Glomerular endothelial cell (primary cell): ENCODE measurements at places on chromosomes 1 and 21.

GRCh38 chr21:34215911-34216717 lies 142.7 kb downstream of the MRPS6 start:
- DNase-seq = no peak

GRCh38 chr1:82919837-82920236 lies 1079.1 kb downstream of the TTLL7 start:
- peak; percentile 61 for DNase-seq

DNA sequence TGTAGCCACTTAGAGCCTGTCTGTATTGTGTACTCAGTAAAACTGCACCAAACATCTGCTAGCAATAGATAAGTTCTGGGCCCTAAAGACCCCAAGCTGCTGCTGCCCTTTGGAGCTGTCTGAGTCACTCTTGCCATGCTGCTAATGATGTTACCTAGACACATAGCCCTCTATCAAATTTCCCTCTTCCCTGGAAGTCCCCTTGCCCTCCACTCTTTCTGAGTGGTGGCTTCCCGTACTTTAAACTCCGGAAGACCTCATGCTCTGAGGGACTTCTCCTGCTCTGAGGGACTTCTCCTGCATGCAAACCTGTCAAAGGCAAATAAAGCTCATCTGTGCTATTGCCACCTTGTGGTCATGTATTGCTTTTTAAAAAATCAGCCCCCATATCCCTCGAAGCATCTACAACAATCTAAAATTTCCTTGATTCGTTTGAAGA lies 34.0 kb downstream of the FH start:
- no peak for DNase-seq

DNA sequence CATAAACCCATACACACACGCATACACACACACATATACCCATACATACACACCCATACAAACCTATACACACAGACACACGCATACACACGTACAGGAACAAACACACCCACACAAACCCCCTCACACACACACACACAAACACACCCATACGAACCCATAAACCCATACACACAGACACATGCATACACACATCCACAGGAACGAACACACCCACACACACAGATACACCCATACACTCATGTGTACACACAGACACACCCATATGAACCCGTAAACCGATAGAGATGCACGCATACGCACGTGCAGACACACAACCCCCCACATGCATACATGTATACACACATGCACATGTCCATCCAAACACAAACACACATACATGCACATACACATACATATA lies 9.5 kb downstream of the WNT9A start:
- no peak for DNase-seq

DNA sequence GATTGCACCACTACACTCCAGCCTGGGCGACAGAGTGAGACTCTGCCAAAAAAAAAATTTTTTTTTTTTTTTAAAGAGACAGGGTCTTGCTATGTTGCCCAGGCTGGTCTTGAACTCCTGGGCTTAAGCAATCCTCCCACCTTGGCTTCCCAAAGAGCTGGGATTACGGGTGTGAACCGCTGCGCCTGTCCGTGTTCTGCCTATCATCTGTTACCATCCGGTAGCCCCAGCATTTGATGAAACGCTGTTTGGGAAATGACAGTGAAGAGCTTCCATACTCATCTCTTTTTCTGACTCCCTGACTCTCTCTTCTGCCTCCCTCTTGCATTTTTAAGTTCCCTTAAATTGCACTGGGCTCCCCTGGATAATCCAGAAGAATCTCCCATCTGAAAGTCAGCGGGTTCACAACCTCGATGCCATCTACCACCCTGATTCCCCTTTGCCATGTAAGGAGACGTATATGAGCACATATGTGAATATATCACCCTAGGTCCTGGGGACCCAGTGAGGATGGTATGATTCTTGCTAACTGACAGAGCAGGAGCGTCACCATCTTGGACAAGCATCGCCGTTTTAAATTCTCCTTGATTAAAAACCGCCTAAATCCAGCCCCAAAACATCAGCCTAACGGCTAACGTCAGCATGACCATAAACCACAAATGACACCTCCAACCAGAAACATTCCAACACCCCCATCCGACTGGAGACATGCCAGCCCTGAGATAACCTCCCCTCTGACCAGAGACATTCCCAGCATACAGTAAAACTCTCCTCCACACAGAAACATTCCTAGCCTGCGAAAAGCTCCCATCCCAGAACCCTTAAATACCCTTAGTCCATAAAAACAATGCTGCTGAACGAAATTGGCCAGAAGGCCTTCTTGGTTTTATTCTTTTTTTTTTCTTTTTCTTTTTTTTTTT lies 12.4 kb downstream of the TNFRSF8 start:
- no peak for DNase-seq

GRCh38 chr1:212699104-212699624 lies 476 bp downstream of the BATF3 start:
- DNase-seq = no peak

GRCh38 chr1:8396083-8396785 lies 78.3 kb downstream of the SLC45A1 start:
- no peak for DNase-seq

DNA sequence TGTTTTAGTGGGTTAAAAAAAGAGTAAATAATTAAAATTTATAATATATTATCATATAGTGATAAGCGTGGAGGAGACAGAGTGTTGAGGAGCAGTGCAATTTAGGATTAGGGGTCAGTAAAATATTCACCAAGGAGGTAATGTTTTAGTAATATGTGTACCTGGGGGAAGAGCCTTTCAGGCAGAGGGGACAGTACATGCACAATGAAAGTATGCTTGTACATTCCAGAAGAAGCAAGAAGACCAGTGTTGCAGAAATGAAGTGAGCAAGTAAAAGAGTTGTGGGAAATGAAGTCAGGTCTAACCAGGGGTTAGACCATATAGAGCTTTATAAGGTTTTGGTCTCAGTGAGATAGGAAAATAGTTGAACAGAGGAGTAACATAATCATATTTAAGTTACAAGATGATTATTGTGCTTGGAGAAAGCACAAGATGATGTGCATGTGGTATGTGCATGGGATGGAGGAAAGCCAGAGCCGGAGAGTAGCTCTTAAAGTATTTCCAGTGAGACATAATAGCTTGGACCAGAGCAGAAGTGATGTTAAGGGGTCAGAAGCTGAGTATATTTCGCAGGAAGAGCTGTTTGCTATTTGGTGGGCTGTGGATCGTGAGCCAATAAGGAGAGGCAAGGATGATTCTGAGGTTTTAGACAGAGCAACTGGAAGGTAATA lies 44.8 kb downstream of the SNX7 start:
- DNase-seq = no peak

GRCh38 chr1:59079434-59080140 lies 217.3 kb upstream of the FGGY start:
- DNase-seq = no peak

- DNase-seq = no peak
Observed at GRCh38 chr1:155015527-155016230, 13.1 kb downstream of the ZBTB7B start.

- DNase-seq = no peak
Observed at GRCh38 chr1:46689356-46689755, 17.7 kb downstream of the TEX38 start.

DNA sequence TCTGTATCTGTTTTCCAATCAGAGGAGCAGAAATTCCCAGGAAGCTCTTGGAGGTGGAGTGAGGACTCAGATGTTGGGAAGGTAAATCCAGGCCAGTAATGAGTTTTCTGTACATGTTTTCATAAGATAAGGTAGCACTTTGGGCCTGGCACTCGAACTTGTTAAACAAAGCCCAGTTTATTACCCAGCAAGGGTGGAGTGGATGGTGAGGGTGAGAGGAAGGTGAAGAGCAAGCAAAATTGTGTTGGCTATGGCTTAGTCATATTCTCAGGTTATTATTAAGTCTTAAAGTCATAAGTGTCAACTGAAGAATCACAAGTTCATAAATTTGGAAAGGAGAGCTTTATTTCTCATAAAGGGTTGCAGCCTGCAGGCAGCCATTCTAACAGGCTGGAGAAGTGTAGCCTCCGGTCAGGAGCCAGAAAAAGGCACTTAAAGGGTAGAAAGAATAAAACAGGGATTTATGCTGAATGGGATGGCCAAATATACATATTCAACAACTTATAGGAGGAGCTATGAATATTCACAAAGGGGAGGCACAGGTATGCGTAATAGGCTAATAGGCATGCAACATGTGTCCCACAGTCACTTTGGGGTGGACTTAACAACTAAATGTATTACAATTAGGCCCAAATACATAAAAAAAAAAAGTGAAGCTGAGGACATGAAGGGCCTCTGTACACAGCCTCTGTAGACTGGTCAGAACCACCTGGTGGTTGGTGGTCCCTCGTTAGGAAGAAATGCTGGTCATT lies 523.9 kb downstream of the LMO4 start:
- no peak for DNase-seq

DNA sequence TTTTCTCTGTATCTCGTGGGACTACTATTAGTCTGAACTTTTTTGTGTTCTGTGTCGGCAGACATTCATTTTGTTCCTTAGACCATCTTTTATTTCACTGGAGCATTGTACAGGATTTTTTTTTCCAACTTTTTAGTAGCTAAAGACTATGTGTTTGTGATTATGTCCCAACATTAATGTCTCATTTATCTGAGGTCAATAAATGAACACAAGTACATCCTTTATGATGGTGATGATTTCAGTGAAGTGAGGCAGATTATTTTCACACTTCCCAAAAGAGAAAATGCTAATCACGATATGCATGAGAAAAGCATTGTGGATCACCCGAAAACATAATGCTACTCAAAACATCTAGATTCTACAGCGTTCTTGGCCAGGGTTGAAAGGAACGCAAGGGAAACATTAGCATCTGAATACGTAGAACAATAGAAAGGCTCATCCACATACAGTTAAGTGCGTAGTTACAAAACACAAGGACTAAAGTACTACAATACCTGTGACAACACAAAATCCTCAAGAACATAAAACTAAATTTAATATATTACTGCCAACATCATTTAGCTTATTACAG lies 981.7 kb upstream of the NCAM2 start:
- no peak for DNase-seq

DNA sequence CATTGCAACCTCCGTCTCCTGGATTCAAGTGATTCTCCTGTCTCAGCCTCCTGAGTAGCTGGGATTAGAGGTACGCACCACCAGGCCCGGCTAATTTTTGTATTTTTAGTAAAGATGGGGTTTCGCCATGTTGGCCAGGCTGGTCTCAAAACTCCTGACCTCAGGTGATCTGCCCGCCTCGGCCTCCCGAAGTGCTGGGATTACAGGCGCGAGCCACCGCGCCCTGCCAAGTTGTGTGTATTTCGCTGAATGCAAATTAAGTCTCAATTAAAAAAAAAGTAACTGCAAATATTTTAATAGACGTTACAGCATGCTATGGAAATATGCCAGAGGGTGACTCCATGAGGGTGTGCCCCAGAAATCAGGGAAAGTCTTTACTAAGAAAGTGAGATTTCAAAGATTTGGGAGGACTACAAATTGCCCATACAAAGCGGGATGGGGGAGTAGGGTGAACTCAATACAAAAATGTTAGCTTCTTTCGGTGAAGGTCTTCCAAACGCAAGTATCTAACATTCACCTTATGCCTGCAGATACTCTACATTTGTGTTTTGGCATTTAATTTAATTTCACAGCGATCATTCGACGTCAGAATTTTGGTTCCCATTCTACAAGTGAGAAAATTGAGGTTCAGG lies 85.6 kb downstream of the NKAIN1 start:
- no peak for DNase-seq

DNA sequence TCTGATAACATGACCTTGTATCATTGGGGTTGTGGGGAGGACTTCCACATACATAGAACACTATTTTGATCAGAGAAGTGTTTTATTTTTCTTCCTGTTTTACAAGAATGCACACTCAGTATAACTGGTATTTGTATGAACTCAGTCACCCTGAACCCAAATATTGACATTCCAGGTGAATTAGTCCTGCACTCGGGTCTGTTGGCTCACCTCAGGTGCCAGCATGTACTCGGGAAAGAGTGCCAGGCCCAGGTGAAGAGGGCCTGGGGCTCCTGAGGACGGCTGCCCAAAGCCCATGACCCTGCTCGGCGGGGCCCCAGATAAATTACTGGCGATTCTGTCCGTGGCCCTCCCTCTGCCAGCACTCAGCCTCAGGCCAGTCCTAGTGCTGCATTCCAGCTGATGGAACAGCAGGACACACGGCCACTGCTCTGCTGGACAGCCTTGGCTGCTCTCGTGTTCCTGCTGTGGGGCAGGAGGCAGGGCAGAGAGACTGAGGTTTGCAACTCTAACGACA lies 75.4 kb upstream of the TMPRSS2 start:
- DNase-seq = no peak

GRCh38 chr1:15618077-15618654 lies 908 bp downstream of the DDI2 start:
- no peak for DNase-seq

DNA sequence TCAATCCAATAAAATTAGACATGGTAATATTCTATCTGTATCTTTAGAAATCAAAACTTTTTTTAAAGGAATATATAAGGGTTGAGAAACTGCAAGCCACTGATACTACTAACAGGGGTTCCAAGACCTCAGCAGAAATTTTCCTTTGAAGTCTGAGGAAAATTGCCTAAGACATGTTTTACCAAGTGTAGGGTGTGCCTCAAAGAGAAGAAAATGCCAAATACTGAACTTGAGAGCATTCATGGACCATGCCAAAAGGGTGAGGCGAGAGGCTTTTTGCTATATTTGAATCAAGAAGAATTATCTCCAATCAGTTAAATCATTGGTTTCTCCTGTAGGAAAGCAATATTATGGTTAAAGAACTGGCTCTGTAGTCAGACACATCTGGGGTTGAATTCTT lies 207.9 kb upstream of the B3GALT2 start:
- no peak for DNase-seq

GRCh38 chr1:6506210-6507036 lies 15.0 kb upstream of the PLEKHG5 start:
- no peak for DNase-seq

- no peak for DNase-seq
Observed at GRCh38 chr1:110215621-110216515, 5.8 kb downstream of the KCNC4 start.

DNA sequence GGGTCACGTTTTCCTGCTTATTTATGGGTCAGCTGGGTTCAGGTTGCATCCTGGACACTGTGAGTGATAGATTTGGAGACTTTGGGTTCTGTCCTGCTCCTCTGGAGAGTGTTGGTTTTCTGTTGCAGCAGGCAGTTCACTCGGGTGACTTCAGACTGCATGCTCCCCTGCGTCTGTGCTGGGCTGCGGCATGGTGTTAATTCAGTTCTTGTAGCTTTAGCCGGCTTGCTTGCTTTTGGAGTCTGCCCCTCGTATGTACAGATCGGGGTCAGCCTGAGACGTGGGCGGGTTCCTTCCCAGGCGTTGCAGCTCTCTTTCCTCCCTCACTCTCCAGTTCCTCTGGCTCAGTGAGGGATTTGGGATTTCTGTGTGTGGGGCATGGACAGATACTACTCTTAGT lies 38.0 kb downstream of the PCNT start:
- no peak for DNase-seq

DNA sequence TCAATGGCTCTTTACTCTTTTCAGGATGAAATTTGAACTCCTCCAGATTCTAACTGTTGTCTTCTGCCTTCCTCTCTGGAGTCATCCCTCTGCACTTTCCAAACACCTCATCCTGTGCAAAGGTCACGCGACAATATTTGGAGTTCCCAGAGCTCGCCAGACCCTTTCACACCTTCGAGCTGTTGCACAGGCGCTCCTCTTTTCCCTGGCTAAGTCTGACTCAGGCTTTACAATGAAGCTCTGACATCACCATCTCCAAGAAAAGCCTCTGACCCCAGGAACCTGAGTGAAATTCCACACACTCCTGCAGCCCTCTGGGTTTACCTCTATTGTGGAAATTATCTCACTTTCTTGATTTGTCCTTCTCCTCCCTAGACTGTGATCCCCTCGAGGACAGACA lies 270.3 kb downstream of the RGS7 start:
- DNase-seq = no peak
